ENCODE measurements at places on chromosomes 2 and 18.

DNA sequence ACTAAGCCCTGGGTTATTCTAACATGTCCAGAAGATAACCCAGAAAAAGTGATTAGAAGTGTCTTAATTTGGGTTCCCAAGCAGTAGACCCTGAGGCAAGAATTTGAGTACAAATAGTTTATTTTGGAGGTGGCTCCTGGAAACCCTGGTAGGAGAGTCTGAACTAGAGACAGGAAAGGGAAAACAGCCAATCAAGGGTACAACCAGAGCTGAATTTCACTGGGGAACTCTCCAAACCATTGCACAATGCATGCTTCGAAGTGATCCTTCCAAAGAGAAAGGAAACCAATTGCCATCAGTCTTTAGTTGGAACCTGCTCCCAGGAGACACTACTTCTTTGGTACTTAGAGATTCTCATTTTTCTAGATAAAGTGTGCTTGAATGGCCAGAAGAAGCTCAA is 361.5 kb downstream of the MBD2 start:
- no peak for DNase-seq

- no peak for DNase-seq
Observed at GRCh38 chr2:118752762-118753429, 94.6 kb downstream of the EN1 start.

DNA sequence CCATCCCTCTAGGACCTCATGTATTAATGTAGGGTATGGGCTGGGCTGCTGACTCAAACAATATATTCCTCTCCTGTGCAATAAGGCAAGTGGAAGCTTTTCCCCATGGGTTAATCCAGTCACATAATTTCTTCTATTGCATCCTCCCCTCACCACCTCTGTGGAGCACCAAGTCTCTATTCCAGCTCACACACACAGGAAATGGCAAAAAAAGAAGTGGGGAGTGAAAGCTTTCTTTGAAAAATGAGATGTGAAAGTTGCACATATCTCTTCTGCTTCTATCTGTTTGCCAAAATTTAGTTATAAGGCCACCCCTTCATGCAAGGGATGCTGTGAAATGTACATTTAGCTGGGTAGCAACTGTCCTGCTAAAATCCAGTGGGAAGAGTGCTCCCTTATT is 121.3 kb downstream of the CDC42EP3 start:
- no peak for DNase-seq

DNA sequence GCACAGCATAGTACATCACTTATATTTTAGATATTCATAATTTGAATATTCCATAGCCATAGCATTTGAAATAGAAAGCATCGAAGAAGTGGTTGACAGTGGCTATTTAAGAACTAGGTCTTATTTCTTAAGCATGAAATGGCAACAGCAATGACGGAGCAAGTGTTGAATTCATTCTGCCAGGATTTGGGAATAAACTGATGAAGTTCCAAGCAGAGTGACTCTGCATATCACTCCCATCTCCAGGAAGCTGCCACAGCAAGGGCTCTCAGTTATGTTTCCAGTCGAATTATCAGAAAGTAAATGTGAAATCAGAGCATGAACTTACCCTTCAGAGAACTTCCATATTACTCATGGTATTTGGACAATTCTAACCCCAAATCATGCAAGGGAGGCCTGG is 208.1 kb downstream of the IKZF2 start:
- no peak for DNase-seq

DNA sequence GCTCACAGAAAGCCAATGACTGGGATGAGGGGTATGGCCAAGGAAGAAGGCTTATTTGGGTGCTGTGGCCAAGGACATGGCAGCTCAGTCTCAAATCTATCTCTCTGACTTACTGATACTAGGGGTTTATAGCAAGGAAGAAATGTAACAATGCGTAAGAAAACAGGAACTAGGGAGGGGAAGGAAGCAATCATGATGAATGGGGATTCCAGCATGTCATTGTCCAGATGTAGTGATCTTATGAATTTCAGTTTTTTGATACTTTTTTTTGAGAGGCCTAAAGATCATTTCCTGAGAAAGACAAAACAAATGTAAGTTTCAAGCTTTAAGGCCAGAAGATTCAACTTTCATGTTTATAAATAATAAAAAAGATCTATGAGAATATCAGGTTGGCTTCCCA is 298.6 kb upstream of the FAM98A start:
- no peak for DNase-seq

DNA sequence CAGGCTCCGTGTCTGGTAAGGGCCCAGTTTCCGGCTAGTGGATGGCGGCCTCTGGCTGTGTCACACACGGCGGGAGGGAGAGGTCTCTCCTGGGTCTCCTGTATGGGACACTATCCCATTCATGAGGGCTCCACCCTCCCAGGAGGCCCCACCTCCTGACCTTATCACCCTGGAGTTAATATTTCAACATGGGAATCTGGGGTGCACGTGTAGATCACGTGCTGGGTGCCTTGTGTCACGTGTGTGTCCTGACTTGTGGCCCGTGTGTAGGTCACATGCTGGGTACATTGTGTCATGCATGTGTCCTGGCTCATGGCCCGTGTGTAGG is 9.9 kb downstream of the NEU4 start:
- no peak for DNase-seq

- DNase-seq = no peak
Observed at GRCh38 chr2:168654705-168655104, 147.7 kb upstream of the NOSTRIN start.

DNA sequence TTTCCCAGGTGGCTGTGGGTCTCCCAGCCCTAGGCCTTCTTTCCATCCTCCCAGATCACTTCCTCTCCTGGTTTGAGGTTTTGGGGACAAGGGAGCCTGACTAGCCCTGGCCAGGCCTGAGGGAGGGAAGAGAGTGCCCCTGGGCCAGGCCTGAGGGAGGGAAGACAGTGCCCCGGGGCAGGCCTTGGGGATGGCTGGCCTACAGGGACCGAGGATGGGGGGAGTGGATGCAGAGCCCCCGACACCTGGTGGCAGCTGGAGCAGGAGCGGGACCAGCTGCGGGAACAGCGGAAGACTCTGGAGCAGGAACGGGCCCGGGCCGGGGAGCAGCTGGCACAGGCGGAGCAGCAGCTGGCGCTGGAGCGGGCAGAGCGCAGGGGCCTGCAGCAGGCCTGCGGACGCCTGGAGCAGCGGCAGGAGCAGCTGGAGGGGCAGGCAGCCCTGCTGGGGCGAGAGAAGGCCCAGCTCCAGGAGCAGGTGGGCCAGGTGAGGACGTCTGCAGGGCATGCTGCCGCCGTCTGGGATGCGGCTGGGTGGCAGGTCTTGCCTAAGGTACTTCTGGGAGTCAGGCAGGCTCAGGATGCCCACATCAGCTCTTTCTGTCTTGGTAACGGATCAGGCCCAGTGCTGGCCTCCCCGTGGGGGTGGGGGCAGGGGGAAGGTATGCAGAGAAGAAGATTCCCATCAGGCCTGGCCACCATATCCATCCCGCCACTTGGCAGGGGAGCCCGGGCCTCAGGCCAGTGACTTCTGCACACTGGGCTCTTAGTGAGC is 29.2 kb downstream of the CROCC2 start:
- no peak for DNase-seq

- no peak for DNase-seq
Observed at GRCh38 chr2:60614319-60614718, 60.9 kb upstream of the BCL11A start.

DNA sequence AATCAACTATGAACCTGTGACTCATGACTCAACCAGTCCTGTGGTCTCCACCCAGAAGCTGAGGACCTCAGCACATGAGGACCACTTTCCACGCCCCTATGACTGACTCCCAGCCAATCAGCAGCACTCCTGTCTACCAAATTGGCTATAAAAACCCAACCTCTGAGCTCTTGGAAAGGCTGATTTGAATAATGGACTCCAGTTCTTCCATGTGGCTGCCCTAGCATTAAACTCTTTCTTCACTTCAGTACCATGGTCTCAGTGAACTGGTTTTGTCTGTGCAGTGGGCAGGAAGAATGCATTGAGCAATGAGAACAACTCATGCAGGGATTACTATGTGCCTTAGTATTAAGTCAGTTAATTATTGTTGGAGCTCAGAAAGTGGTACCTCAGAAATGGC is 78.3 kb downstream of the CMPK2 start:
- no peak for DNase-seq

DNA sequence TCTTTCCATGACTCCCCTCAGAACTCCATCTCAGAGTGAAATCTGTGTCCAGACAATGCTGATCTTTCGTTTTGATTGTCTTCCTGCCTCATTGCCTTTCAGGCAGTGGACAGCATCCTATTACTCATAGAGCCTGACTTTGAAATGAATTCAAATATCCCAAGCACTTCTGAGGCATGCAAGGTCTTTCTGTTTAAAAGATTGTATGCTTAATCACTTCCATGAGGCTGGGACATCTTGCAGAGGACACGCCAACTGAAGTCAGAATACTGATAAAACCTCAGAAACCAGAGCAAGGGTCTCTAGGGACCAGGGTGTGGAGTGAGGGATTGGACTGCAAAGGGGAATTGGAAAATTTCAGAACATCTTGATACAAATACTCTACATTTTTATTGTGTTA is 836.5 kb upstream of the ID2 start:
- no peak for DNase-seq

Data from activated T-helper 1 cell treated with anti-CD3 and anti-CD28 coated beads, Interleukin-2, amount 50 U/mL, for 16 hours (primary cell).